Occipital lobe (tissue), 3 donors: ENCODE measurements at places on chromosomes 2 and 18. TPM values are rescaled to one million over a fixed set of nuclear protein-coding genes. Genes with fewer than 3 reads are reported as not detected.

DNA sequence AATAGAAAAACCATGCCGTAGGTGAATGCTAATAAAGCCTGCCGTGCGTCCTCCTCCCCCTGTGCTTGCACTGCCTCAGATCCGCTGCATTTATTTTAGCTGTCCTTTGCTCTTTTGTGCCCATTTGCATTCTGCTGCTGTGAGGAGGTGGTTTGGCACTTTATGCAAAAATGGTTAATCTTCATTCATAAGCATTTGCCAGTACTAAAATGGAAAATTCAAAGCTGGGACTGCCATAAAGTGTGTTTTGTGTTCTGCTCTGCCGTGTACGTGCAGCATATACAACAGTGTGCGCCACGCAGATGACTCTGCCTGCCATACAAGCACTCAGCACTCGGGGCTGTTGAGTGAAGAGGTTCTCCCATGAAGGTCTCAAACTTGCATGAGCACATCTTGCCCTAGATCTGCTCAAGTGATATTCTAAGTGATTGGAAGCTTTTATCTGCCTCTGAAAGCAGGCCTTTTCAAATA, 73.6 kb downstream of the SPATS2L start:
- peak; percentile 21 for DNase-seq

GRCh38 chr2:237882510-237883481, 23.4 kb downstream of the RAMP1 start:
- no peak for DNase-seq

- DNase-seq, result no peak
Observed at GRCh38 chr18:56444201-56444600, 194.2 kb downstream of the TXNL1 start.

Gene C2orf66
- 0.16 TPM for total RNA-seq

Gene TEX261
- total RNA-seq, result 18.1 TPM

Gene AQP4
- 138 TPM for total RNA-seq
